Left ventricle myocardium superior (tissue), 1 donor: ENCODE measurements at places on chromosomes 7 and 10. TPM values are rescaled to one million over a fixed set of nuclear protein-coding genes. Genes with fewer than 3 reads are reported as not detected.

TRIM50 gene
- 0.30 TPM for total RNA-seq

GRCh38 chr10:51985336-51985735 lies 285.9 kb upstream of the CSTF2T start:
- DNase-seq = no peak

GRCh38 chr10:47261556-47261955 lies 38.4 kb upstream of the GDF10 start:
- DNase-seq = no peak

TAS2R5 gene
- total RNA-seq = not detected

- DNase-seq = no peak
These were observed 14.0 kb downstream of the SLC13A4 start for GRCh38 chr7:135713836-135714470.

DNA sequence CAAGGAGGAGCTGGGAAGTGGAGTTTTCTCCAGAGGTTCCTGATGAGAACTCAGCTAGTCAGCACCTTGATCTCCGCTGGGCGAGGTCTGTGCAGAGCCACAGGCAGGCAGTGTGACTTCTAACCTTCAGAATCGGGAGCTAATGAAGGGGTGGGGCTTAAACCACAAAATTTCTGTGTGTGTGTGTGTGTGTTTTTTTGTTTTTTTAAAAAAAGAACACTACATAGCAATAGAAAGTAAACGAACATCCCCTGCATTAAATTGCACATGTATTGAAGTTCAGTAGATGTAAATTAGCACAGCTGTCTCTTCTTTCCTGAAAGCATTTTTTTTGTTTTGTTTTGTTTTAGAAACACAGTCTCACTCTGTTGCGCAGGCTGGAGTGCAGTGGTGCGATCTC lies 46.2 kb downstream of the RBM17 start:
- no peak for DNase-seq

DNA sequence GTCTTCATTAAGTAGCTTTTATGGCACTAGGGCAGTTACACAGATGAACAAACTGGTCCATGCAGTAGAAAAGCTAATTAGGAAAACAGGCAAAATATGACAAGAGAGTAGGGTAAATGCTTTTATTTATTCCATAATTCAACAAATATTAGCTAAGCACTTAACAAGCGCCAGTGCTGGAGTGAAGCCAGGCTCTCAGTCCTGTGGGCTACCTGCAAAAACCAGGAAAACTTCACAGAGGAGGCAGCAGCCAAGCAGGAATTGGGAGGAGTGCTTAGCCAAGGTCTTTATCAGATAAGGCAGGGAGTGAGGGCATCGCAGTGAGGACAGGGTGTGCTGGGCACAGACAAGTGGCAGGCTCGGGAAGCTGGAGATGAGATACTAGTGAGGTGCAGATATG lies 4.9 kb upstream of the KAT6B start:
- no peak for DNase-seq

SLIT1 gene
- total RNA-seq = 0.17 TPM

DNA sequence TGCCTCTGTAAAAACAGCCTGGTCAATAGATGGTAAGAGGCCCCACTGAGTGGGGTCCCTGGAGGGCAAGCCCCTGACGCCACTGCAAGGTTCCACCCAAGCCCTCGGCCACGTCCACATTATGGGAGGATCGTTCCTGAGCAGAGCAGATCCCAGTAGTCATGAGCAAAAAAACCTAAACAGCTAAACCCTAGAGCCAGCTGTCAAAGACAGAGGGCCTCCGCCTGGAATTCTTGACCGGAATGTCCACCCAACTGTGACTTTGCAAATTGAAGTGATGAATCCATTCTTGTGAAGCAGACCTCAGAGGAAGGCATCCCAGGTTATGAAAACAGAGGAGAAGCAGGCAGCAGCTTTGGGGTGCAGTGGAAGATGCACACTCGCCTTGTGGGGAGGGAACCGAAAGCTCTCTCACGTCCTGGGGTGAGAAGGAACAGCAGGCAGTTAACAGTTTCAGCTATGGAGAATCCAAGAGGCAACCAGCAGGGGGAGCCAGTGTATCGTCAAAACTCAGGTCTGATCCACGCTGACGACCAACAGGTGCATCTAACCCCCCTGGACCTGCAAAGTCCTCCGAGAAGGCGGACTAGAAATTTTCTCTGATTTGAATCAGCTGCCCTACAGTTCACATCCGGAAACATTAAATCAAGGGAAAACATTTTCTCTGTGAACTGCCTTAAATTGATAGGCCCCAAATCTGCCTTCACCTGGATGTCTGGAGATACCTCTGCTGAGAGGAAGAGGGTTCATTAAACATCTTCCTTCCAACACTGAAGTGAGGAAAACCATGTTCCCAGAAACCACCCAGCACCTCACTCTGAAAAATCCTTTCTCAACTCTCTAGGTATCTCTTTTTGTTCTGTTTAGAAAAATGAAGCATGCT lies 139.1 kb upstream of the PFKP start:
- DNase-seq = peak; percentile 66

- DNase-seq = no peak
These were observed 237.8 kb downstream of the ZWINT start for GRCh38 chr10:56123247-56123646.

GRCh38 chr7:157027568-157028198 lies 17.2 kb upstream of the MNX1 start:
- DNase-seq = no peak

DNA sequence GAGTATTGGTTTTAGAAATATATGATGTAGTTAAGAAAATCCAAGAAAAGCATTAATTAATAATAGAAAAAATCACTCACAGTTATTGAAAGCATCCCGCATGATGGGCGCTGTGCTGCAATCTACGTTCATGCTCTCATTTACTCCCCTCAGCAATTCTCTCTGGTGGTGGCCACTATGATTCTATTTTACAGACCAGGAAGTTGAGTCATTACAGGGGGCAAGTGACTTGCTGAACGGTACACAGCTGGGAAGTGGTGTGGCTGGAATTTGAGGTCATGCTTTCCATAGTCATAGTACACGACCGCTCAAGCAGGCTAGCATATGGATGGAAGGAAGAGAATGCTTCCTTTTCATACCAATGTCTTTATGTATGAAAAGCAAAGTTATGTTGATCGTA lies 117.4 kb downstream of the TES start:
- no peak for DNase-seq
